ENCODE measurements at places on chromosomes 2 and 18.

GRCh38 chr2:100796499-100797100, 23.3 kb upstream of the NPAS2 start:
- peak; percentile 24 for DNase-seq
- no peak overlapping the region for H3K4me3 ChIP-seq
- H3K27ac ChIP-seq: no peak overlapping the region
- no peaks in the 10 kb centered on the region for H3K36me3 ChIP-seq
- no peaks in the 10 kb centered on the region for H3K27me3 ChIP-seq

- H3K4me1 ChIP-seq: no peaks in the 10 kb centered on the region
- H3K27me3 ChIP-seq: no peaks in the 10 kb centered on the region
- H3K27ac ChIP-seq: no peak overlapping the region
Measured at GRCh38 chr2:50551868-50552267, 480.1 kb downstream of the NRXN1 start.

DNA sequence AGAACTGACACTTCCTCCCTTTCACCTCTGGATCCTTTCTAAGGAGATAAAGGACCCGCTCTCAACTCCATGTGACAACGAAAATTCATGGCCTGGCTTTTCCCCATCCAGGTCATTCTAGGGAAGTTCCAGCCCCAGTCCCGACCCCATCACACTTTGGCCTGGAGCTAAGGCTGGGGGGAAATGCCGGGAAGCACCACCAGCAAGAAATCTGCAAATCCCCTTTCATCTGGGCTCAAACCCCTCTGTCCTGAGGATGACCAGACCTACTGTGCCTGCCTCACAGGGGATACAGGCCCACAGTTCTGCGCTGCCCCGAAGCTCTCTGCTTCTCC, 1.3 kb downstream of the SIX2 start:
- H3K4me3 ChIP-seq: peak overlapping the region; percentile 74
- H3K36me3 ChIP-seq: no peaks in the 10 kb centered on the region
- peaks cover 26% of the 10 kb centered on the region for H3K4me1 ChIP-seq
- no peak overlapping the region for H3K27ac ChIP-seq

GRCh38 chr2:217725409-217725808, 277.4 kb downstream of the TNS1 start:
- DNase-seq: no peak
- H3K27ac ChIP-seq: no peak overlapping the region
- no peak overlapping the region for H3K4me3 ChIP-seq
- peaks cover 12% of the 10 kb centered on the region for H3K27me3 ChIP-seq

DNA sequence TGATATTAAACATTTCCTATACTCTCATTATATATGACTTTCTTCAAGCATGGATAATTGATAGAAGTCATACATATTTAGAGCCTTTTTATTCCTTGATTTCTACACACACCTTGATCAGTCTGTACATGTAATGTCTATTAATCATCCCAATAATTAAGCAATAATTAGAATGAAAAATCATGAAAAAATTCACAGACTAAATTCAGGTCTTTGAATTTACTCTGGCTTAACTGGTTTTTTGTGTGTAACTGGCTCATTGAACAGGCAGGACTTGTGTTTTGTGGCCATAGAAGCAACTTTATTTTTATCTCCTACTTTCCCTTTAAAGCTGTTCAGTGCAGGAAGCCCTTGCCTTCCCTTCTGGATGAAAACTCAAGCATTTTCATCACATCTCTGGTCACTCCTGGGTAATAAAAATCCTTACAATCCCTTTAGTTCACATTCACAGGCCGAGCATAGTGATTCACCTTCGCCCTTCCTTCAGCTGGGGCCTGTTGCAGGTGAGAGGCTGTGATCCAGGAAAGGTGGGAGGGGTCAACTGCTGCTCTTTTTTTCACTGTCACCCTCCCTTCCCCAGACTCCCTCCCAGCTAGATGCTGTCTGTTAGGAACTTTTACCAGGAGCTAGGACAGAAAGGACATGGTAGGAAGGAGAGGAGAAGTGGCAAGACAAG, 58.0 kb upstream of the ITSN2 start:
- no peaks in the 10 kb centered on the region for H3K4me1 ChIP-seq
- H3K27me3 ChIP-seq: no peaks in the 10 kb centered on the region
- no peak overlapping the region for H3K27ac ChIP-seq
- no peak overlapping the region for H3K4me3 ChIP-seq
- H3K36me3 ChIP-seq: no peaks in the 10 kb centered on the region
- DNase-seq: no peak

Data from PC-3 (cell line).